ENCODE measurements at places on chromosomes 1 and 21.

- DNase-seq: no peak
These were observed 98.9 kb upstream of the COL6A1 start for GRCh38 chr21:45882645-45883044.

DNA sequence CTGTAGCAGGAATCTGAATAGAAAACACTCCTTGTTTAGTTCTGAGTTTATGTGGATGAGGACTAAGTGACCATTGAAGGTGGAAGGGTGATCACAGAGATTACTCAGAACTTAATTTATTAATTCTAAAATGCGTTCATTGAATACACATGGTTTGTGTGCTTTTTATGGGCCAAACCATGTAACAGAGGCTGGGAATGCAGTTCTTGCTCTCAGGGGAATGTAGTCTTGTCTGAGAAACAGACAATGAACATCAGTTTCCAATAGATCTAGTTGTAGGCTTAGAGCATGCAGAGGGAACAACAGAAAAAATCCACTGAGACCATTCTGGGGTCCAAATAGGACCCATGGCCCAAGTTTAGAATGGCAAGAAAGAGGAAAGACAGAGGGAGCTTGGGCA, 46.1 kb downstream of the ITSN1 start:
- DNase-seq: no peak

GRCh38 chr1:48746906-48747305, 29.8 kb downstream of the BEND5 start:
- DNase-seq: no peak

- no peak for DNase-seq
These were observed 31.9 kb downstream of the CDCP2 start for GRCh38 chr1:54120698-54121481.

GRCh38 chr21:31347435-31348032, 3.5 kb upstream of the TIAM1 start:
- no peak for DNase-seq

DNA sequence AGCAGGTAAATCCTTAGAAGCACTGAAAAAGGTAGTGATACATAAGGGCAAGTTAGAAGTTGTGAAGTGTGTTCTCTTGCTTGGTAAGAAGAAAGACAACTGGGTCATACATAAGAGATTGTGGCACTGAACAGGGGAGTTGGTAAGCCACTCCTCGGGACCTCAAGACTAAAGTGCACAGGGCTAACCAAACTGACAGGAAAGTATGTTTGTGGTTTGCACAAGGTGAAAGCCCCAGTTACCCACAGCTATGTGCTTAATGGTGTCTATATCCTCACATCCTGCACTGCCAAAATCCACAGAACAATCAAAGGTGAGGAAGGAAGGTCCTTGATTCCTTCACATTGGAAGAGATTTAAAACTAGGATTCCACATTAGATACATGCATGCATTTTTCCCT, 276.5 kb downstream of the DNM3 start:
- DNase-seq: no peak

- no peak for DNase-seq
These were observed 88.4 kb upstream of the PROX1 start for GRCh38 chr1:213899413-213899812.

DNA sequence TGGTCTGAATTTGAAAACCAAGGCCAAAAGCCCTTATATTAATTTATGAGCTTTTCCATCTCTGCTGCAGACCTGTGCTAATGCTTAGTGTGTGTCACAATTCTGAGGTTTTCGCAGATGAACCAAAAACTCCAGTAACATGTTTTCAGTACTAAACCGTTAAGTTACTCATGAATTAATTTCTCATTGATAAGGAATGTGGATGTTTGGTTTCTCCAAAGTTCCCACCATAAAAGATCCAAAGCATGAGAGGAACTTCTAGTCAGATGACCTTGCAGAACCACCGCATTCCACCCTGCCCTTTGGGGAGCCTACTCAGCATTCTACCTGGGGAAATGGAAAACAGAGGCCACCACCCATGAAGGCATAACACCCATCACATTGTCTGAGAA, 7.5 kb upstream of the LEPR start:
- no peak for DNase-seq

GRCh38 chr1:212452323-212453155, 19.8 kb downstream of the NENF start:
- no peak for DNase-seq

DNA sequence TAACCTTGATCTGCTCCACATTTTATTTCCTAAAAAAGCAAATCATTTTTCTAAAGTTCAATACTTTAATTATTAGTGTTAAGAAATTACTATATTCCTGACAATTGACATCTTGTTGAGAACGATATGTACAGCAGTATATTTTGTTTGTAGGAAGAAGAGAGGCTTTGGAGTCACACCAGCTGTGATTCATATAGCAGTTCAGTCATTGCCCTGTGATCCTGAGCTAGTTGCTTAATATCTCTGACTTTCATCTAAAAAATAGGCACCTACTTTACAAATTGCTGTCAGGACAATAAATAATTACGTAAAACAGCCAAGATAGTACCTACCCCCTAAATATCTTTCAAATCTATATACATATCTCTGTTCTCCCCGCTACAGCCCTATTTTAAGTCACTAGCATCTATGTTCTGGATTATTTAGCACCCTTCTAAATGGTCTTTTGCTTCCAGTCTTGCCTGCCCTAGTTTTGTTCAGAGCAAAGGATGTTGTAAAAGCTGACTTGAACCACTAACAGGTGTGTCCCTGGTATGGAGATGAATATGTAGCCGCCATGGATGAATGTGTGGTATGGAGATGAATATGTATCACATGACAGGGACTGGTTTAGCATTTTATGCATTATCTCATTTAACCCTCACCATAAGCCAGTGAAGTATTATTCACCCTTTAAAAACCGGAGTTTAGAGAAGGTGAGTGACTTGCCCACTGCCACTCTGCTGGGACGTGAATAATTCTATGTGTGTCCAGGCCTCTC, 42.2 kb downstream of the RNF220 start:
- no peak for DNase-seq

- DNase-seq: no peak
These were observed 169.4 kb downstream of the C1orf94 start for GRCh38 chr1:34346128-34346527.

DNA sequence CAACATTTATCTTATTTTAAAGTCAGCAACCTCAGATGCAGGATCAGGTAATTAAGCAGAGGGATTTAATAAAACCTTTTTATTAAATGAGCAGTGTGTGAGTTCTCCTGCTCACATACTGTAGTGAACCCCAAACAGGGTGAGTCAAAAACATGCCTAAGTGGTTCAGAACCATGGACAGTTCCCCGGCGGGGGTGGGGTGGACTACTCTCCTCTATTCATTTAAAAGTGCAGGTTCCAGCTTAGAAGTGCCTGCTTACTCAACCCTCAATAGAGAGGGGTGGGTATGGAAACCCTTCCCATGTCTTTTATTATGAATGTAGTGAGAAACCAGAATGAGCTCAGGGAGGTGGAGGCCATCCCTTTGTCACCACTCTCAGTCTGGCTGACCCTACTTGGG, 397.9 kb downstream of the HHAT start:
- DNase-seq: no peak
